ENCODE measurements at places on chromosomes 5 and 9.

DNA sequence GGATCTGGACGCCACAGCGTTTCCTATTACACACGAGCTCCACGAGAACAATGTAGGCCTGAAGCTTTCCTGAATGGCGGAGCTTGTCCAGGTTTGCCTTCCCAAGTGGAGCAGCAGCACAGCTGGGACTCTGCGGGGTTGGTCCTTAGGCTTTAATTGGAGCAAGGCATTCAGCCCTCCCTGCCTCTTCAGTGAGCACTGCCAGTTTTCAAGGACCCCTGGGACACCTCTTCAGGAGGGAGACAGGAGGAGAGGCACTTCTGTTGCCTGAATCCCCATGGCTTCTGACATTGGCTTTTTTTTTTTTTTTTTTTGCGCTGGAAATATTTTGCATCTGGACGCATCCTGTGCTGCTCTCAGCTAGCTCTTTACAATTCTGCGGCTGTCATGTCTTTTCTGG, 179.4 kb downstream of the SEMA6A start:
- DNase-seq: no peak

DNA sequence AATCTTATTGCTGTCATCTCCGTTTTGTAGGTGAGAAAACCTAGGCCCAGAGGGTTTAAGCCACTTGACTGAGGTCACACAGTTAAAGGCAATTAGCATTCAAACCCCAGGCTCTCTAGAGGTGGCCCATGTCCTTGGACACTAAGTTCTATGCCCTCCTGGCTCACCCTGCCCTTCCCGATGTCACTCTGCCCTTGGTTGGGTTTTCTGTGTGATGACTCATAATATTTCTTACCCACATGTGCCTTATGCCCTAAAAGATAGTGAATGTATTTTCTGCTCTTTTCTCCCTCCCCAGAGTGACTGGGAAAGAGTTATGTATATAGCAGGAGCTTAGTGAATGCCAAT, 174.5 kb upstream of the PITX1 start:
- no peak for DNase-seq

DNA sequence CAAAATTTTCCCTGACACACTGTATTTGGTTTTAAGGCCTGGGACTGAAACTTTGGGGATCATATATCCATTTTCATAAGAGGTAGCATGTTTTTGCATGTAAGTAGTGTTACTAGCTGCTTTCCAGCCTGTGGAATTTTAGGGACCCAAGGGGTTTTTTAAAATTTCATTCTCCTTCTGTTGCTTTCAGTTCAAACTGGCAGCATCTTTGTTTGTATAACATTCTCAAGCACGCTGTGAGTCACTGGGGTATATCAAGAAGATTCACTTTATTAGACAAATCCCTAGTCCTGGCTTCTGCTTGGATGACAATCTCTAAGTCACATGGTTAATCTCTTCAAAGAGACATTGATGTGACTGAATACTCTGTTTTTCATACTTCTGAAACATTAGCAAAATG, 479.0 kb downstream of the CYLC2 start:
- no peak for DNase-seq

- DNase-seq: no peak
These were observed 40.3 kb downstream of the NUP188 start for GRCh38 chr9:128987805-128988204.

DNA sequence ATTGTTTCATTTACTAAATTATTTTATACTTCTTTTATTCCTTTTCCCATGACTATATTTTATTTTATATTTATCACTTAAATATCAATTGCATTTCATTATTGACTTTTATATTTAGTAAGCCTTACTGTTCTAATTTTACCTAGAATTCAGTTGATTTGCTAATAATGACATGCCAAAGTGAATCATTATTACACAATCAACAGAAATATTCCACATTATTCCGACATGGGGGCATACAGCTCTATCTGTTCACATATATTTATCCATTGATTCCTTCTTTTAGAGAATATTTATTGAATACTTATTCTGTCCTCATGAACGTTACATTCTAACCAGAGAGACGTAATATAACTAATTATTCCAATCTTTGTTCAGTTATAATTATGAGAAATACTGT, 221.8 kb downstream of the DOCK8 start:
- DNase-seq: no peak

DNA sequence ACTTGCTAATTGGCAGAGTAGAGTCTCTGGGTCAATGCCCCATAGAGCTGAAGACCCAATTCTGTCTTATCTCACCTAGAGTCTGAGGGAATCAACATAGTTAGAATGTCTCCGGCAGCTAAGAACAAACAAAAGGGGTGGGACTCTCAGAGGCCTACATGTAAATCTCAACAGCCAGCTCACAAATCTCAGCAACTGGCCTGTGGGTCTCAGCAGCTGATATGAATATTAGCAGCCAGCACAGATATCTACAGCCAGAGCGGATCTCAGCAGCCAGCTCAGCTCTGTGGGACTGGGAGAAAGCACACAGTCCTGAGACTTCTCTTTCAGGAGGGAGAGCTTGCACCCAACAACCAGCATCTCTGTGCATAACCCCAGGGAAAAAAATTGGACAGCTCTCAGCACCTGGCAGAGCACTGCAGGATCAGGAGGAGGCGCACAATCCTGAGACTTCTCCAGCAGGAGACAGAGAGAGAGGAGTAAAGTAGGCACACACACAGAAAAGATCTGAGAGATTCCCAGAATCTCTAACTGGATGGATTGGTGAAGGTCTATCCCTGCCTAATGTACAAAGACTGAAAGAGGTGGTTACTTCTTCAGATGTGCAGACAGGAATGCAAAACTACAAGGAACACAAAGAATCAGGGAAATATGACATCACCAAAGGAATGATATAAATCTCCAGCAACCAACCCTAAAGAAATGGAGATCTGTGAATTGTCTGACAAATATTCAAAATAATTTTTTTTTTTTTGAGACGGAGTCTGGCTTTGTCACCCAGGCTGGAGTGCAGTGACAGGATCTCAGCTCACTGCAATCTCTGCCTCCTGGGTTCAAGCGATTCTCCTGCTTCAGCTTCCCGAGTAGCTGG, 29.2 kb downstream of the KLF4 start:
- no peak for DNase-seq
